CD4-positive, alpha-beta T cell treated with Interleukin-15 for 1 hour (primary cell): ENCODE measurements at places on chromosomes 11 and 22.

DNA sequence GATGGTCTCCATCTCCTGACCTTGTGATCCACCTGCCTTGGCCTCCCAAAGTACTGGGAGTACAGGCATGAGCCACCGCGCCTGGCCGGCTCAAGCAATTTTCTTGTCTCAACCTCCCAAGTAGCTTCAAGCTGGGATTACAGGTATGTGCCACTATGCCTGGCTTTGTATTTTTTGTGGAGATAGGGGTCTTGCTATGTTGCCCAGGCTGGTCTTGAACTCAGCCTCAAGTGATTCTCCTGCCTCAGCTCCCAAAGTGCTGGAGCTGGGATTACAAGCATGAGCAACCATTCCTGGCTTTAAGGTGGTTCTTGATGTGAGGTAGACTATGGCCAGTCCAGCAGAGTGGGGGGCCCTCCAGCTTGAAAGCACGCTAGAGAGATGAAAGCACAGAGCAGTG lies 7.6 kb downstream of the POLR2F start:
- no peak for DNase-seq

DNA sequence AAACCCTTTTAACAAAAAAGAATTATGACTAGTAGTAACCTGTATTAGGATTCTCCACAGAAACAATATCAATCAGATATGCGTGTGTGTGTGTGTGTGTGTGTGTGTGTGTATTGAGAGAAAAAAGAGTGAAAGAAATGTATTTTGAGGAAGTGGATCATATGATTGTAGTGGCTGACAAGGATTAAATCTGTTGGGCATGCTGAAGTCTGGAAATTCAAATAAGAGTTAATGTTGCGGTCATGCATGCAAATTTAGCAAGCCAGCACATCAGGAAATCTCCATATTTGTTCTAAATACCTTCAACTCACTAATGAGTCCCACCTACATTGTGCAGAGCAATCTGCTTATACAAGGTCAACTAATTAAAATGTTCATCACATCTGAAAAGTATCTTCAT lies 46.8 kb upstream of the IGLL5 start:
- no peak for DNase-seq

DNA sequence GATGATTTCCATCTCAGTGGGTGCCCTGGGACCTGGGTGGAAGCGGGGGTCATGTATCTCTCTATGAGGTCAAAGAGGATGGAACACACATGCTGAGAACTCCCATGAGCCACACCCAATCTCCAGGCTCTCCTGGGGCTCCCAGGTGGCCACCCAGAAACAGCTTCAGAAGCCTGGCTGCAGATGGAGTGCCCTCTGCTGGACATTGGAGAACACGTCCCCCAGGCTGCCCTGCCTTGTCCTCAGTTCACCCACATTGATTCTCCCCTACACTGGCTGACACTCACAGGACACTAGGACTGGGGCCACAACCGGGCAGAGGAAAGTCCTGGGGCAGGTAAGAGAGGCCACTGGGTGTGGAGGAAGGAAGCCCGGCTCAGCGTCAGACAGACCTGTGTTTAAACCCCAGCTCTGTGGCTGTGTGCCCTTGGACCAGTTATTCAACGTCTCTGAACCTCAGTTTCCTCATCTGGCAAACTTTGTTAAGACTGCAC lies 4.5 kb upstream of the NOL12 start:
- peak; percentile 76 for DNase-seq

- DNase-seq = no peak
These were observed 39.2 kb downstream of the PTPRJ start for GRCh38 chr11:48019595-48019994.

- DNase-seq = no peak
These were observed 51.0 kb downstream of the UBASH3B start for GRCh38 chr11:122706291-122707088.

DNA sequence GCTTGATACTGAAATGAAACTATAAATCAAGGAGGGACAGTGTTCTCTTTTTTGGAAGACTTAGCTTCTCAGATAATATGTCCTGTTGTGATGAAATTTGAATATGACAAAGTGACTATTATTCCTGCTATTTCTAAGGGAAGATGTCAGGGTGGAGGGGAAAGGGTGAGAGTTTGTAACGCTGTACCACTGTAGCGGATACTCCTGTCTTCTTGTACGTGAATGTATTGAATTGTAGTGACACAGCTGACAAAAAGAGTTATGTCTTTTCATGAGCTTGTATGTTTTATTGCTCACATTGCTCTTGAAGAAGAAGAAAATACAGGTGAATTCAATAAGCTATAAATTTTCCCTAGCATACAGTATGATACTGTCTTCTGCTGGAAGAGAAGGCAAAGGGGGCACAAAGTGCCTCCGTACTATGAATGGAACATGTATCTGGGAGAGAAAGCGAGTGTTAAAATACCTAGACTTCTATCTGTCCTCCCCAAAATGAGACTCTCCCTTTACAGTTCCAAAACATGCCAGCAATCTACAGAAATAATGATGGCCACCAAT lies 538.5 kb upstream of the LRRC4C start:
- DNase-seq = no peak

- no peak for DNase-seq
These were observed 50.3 kb upstream of the THY1 start for GRCh38 chr11:119473226-119473625.

- no peak for DNase-seq
These were observed 119.7 kb downstream of the KIRREL3 start for GRCh38 chr11:126880872-126881271.

DNA sequence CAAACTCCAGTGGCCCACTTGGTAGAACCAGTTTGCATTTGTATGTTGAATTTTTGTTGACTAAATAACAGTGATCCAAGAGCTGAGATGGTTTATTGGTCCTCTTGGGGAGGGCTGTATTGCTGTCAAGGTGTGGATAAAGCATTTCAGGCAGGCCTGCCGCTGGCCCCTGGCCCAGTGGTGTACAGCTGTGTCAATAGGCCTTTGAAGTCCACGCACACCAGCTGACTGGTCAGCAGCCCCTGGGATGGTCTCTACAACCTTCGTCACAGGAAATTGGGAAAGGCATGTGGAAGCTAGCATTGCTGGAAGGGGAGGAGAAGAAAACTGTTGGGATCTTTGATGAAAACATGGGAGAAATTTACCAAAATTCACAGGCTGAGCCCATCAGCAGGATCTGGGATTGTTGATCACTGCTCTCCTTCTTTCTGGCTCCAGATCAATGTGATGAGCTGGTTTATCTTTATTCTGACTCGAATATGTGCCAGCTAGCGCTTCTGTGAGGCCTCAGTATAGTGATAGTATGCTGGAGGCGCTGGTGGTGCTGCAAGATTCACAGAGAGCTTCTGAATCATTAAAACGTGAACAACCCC lies 12.5 kb upstream of the E2F8 start:
- no peak for DNase-seq
